ENCODE measurements at places on chromosomes 16 and 17. TPM values are rescaled to one million over a fixed set of nuclear protein-coding genes. Genes with fewer than 3 reads are reported as not detected.

The TBC1D3G gene
- total RNA-seq: not detected

The TMEM114 gene
- total RNA-seq: not detected

The PRSS27 gene
- 0.61 TPM for total RNA-seq

The CCDC154 gene
- 14.7 TPM for total RNA-seq

The NR1D1 gene
- total RNA-seq: 15.1 TPM
